Activated naive CD4-positive, alpha-beta T cell treated with anti-CD3 and anti-CD28 coated beads, Interleukin-2, amount 10 ng/mL, durations not matched to agents 5 hours and 36 hours (primary cell): ENCODE measurements at places on chromosomes 3 and 15. TPM values are rescaled to one million over a fixed set of nuclear protein-coding genes. Genes with fewer than 3 reads are reported as not detected.

LRRC28 gene
- total RNA-seq, result 16.9 TPM

TERC gene
- 5.9 TPM for total RNA-seq

CHRD gene
- not detected for total RNA-seq

CLRN1 gene
- total RNA-seq, result not detected

PSTPIP1 gene
- total RNA-seq, result 150 TPM

ANKRD63 gene
- total RNA-seq, result 0.26 TPM

MKRN2OS gene
- not detected for total RNA-seq

PIGBOS1 gene
- 15.2 TPM for total RNA-seq

C2CD4A gene
- not detected for total RNA-seq

GOLGA8K gene
- total RNA-seq, result 0.29 TPM

SEMA3F gene
- total RNA-seq, result not detected

SOX14 gene
- not detected for total RNA-seq

WDR73 gene
- total RNA-seq, result 21.7 TPM

DZIP1L gene
- total RNA-seq, result 0.30 TPM

ZMAT3 gene
- total RNA-seq, result 26.5 TPM

SEMA6D gene
- total RNA-seq, result not detected

PLA2G4F gene
- not detected for total RNA-seq

GHRL gene
- 0.36 TPM for total RNA-seq

TIMP4 gene
- total RNA-seq, result not detected

CACNA1D gene
- 0.34 TPM for total RNA-seq

FAH gene
- 29.5 TPM for total RNA-seq

GOLGA8J gene
- not detected for total RNA-seq

ZNF620 gene
- total RNA-seq, result 3.4 TPM

CCDC51 gene
- 11.8 TPM for total RNA-seq

ST3GAL6 gene
- 0.10 TPM for total RNA-seq

C3orf20 gene
- total RNA-seq, result 0.12 TPM

LRTM1 gene
- not detected for total RNA-seq

SLC2A2 gene
- total RNA-seq, result not detected

ACTC1 gene
- total RNA-seq, result not detected

CACNA2D2 gene
- total RNA-seq, result 0.60 TPM

TNFSF10 gene
- 72.7 TPM for total RNA-seq

CD96 gene
- 313 TPM for total RNA-seq

CLSTN2 gene
- not detected for total RNA-seq

EHD4 gene
- total RNA-seq, result 17.1 TPM

LRRIQ4 gene
- not detected for total RNA-seq

SERINC4 gene
- not detected for total RNA-seq

WDR49 gene
- 0.24 TPM for total RNA-seq

KCNMB2 gene
- not detected for total RNA-seq

NMNAT3 gene
- 0.73 TPM for total RNA-seq

SEMA3G gene
- not detected for total RNA-seq

LMOD3 gene
- total RNA-seq, result not detected

ACVR2B gene
- total RNA-seq, result 5.8 TPM

RHOV gene
- total RNA-seq, result not detected

GOLGA8T gene
- total RNA-seq, result not detected

ALPK3 gene
- total RNA-seq, result 0.22 TPM

GOLGA6B gene
- total RNA-seq, result not detected

B3GNT5 gene
- 0.25 TPM for total RNA-seq
